ENCODE measurements at places on chromosomes 1 and 21. TPM values are rescaled to one million over a fixed set of nuclear protein-coding genes. Genes with fewer than 3 reads are reported as not detected.

DNA sequence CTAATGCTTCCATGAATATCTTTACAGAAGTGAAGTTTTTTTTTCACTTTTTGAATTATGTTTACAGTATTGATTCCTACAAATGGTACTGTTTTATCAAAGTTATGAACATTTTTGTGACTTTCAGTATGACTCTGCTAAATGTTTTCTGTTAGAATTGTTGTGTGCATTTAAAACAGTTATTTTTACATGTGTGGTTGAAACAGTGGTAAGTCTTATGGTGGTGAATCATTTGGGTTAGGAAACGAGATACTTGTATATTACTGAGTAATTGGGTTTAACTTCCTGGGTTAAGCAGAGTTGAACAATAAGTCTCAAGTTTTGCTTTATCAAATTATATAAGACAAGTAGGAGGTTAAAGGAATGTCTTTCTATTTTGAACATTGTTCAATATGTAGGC lies 66.8 kb downstream of the VPS13D start:
- ATAC-seq: peak; percentile 49

- ATAC-seq: peak; percentile 44
These were observed 710 bp downstream of the PPP2R5A start for GRCh38 chr1:212285685-212286555.

DNA sequence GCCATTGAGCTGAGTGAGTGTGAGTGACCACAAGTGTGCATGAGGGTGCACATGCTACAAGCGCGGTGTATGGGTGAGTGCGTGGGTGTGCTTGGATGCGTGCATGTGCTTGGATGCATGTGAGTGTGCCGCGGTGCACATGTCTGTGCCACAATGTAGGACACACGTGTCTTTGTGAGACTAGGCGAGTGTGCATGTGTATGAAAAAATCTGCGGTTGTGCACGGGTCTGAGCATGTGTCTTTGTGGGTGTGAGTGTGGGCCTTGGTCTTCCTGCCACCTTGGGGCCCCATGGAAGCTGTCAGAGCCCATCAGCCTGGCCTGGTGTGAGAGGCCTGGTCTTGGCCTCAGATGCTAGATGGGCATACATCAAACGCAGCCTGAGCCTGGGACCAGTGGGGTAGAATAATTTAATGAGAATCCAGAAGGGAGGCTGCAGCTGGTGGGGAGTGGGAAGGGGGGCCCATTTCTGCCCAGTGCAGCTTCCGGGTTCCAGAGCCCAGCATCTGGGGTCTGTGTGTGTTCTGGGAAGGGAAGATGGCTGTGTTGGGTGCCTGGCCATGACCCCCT lies 103.9 kb upstream of the SLC2A1 start:
- ATAC-seq: no peak

DNA sequence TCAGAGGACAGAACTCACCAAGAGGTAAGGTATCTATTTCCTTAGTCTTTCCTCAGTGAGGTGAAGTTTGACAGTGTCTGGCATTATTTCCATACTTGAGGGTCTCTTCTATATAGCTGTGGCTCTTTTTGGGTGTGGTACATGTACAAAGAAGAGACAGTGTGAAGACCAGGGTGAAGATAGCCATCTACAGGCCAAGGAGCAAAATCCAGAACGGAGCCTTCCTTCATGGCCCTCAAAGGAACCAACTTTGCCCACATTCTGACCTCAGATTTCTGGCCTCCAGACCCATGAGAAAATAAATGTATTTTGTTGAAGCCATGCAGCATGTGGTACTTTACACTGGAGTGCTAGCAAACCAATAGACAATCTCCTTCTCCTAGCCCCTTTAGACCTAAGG lies 858.5 kb upstream of the B3GALT2 start:
- no peak for ATAC-seq

GRCh38 chr1:52237430-52237829 lies 95.5 kb downstream of the ZFYVE9 start:
- ATAC-seq: no peak

GRCh38 chr1:110581682-110582145 lies 24.4 kb downstream of the KCNA2 start:
- no peak for ATAC-seq

DNA sequence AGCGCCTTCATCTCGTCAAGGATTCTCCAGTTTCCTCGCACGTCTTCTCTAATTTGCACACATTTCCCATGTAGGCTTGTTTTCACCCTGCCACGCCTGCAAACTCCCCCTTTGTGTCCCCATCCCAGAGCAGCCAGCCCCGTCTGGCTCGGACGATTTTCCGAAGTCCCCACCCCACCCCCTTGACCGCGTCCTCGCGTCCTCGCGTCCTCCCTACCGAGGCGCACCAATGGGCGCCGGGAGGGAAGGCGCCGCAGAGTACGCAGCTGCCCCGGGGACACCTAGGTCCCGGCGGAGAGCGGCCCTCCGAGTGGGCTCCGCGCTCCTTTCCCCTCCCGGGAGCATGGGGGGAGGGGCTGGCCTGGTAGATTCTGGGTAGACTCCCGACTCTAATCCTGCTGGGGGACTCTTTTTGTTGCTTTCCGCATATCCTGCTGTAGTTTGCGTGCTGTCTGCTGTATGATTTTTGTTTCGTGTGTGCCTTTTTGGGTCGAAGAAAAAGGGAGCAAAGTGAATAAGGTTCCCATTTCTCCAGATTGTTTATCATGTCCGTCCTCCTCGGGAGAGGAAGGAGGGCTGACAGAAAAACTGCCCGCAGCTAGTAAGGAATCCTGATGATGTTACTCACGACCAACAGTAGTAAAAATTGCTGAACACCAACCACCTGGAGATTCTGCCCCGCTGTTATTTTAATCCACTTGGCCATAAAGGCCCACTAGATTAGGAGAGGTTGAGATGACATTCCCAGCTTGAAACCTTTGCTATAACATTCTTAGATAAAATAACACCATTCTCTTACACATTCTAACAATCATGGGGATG lies 1.5 kb downstream of the CACHD1 start:
- ATAC-seq: no peak

DNA sequence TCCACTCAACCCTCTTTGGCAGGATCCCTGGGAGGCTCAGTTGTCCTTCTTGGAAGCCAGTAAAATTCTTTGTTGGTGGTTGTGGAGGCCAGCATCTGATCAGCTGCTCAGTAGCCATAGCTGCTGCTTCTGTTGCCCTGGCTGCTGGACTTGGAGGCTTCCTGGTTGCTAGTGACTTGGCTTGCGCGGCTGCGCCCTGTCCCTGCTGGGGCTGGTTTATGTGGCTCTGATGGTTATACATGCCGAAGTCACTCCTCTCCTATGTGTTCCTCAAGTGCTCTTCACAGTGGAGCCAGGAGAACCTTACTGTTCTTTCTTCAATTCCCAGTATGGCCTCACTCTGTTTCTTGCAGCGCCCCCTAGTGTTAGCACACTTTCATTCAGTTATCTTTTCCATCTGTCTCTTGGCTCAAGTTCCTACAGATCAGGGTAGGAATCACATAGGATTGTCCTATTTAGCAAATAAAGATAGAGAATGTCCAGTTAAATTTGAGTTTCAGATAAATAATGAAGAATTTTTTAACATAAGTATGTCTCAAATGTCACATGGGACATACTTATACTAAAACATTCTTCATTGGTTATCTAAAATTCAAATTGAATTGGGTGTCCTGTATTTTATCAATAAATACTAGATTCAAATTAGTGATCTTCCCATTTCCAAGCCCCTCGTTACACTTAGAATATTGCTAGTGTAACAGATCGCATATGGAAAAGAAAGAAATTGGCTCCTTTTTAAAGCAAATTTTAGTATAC lies 176.5 kb downstream of the TGFB2 start:
- ATAC-seq: no peak

GRCh38 chr1:203320591-203321272 lies 15.4 kb downstream of the BTG2 start:
- ATAC-seq: peak; percentile 67

Gene SLC35D1
- total RNA-seq: 9.0 TPM

Gene TRIM17
- total RNA-seq: 1.3 TPM
